ENCODE measurements at places on chromosomes 3 and 15. TPM values are rescaled to one million over a fixed set of nuclear protein-coding genes. Genes with fewer than 3 reads are reported as not detected.

The TRPM7 gene
- total RNA-seq = 28.5 TPM

The KCNMB3 gene
- 0.92 TPM for total RNA-seq

- DNase-seq = no peak
Measured at GRCh38 chr15:80260551-80260950, 8.5 kb upstream of the CTXND1 start.

The ANKRD63 gene
- 0.92 TPM for total RNA-seq

DNA sequence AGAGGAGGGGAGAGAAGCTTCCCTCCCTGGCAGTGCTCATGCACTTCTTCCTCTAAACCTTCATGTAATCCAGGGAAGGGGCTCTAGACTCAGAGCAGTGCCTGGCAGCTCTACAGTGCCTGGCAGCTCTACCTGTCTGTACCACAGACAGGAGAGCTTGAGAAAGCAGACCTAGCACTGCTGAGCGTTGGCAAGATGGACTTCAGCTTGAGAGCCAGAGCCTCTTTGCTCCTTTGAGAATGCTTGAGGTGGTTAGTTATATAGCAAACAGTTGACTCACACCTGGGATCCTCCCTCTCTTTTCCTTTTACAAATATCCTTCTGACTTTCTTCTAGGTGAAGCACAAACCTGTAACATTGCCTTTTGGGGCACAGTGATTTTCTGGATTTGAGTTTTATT, 20.9 kb downstream of the FBXO22 start:
- no peak for DNase-seq

GRCh38 chr3:106792716-106793115, 584.5 kb upstream of the CCDC54 start:
- no peak for DNase-seq

GRCh38 chr3:66239513-66240123, 18.8 kb downstream of the SLC25A26 start:
- no peak for DNase-seq

- no peak for DNase-seq
Measured at GRCh38 chr3:69165744-69166143, 43.3 kb upstream of the LMOD3 start.

GRCh38 chr15:28885630-28886430, at the start of gene APBA2:
Gene APBA2 (plus strand): TSS chr15:28885974. CDS start chr15:29053885, 167,911 bp downstream.
- no peak for DNase-seq

GRCh38 chr3:26381411-26381810, 241.2 kb upstream of the LRRC3B start:
- no peak for DNase-seq

DNA sequence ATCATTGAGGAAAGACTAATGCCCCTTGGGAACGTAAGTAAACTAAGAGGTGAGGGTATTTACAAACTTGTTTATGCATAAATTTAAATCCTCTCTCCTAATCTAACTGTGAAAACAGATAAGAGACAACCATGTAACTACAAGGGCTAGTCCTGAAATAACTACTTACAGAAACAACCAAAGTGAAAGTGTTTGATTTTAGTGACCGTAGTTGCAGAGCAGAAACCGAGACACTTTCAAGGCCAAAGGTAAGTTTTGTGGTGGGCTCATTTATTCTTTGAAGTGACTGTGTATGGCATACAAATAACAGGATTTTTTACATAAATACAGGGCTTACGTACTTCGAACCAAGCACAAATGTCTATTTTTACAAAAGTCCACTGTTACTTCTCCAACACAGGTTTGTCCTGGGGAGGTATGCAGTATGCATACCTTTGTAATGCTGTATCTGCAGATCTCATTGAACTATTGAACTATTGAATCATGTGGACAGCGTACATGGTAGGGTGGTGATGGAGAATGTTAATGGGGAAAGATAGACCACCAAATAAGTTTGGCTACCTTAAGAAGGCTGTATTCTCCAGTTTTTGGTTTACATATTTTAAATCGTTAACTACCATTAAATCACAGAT, 99.6 kb upstream of the RBMS3 start:
- DNase-seq = no peak

GRCh38 chr3:56101576-56101975, 366.7 kb downstream of the ERC2 start:
- no peak for DNase-seq

GRCh38 chr3:179432021-179432420, 19.2 kb downstream of the GNB4 start:
- no peak for DNase-seq

DNA sequence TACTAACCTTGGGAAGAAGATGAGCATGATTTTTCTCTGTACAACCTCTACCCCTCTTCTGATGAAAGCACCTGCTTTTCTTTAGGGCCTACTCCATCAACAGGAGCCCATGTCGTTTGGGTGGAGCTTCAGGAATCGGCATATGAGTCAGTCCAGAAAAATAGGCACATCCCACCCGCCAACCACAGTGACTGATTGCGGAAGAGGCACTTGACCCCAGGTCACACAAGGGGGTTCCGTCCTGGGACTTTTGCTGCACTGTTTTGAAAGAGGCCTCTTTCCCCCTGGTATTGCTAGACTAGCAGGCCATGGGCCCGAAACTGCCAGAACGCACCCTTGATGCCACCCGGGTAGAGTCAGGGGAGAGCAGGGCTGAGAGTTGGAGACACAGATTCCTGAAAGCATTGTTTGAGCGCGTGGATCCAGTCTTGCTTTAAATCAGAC, 19.3 kb upstream of the NRROS start:
- no peak for DNase-seq

DNA sequence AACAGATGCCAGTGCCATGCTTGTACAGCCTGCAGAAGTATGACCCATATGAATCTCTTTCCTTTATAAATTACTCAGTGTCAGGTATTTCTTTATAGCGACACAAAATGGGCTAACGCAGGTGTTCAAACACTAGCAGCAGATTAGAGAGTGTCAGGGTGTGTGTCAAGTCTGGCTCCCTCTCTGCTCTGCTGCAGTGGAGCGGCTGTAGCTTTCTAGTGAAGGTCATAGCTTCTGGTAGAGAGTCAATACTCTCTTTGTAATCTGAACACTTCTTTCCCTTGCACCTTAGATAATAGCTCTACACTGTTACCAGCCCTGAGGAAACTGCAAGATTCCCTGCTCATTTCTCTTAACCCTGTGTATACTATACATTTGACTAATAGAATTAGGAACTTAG, 483.2 kb upstream of the TGFBR2 start:
- DNase-seq = no peak

GRCh38 chr15:27272427-27272826, 301.4 kb downstream of the GABRG3 start:
- no peak for DNase-seq

- no peak for DNase-seq
Measured at GRCh38 chr3:48863122-48863521, 15.4 kb upstream of the PRKAR2A start.

DNA sequence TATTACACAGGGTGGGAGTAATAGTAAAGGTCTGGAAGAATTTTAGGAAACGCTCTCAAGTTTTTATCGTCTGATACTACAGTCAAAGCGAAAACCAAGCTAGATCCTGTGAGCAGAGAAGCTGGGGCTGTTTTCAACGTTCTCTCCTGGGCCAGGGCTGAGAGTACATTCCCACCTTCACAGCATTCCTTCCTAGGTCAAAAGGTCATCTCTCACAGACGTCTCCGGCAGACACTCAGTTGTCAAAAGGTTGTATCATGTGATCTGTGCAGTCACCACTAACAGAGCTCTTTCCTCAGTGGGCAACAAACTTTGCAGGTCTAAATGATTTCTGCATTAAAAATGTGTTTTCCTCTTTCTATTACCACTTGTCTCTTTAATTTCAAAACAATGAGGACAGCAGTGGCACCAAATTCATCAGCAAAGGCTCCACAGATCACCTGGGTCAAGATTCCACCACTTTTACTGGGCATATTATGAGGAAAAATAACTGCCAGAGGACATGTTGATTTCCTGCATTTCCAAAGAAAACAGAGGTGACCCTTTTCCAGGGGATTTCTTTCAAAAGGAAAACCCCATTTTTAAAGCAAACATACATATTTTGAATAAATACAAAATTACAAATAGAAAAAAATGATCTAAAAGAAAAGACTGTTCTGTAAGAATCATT, 41.9 kb downstream of the MEIS2 start:
- DNase-seq = no peak

GRCh38 chr3:67619991-67620390, 34.4 kb downstream of the SUCLG2 start:
- DNase-seq = no peak

DNA sequence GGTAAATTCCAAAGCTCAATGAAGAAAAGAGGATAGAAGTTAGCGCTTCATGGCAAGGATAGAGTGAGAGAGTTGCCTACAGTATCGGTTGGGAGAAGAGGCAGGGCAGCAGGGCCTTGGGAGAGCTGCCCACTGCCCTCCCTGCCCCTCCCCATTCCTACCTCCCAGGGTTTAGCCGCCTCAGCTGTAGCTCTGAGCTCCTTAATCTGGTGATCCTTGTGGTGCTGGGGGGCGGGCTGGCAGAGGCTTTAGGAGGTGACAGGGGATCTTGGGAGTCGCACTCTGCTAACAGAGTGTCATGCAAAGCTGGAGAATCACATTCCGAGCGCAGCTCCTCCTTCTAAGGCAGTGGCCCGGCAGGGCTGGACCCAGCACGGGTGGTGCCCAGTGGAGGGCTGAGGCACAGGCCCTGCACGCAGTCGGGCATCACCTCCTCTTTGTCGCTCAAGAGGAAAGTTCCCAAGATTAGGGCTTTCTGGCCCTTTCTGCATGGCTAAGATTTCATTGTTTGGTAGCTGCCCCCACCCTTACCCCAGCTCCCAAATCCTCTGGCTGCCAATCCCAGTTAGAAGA, 57.1 kb upstream of the POLG start:
- no peak for DNase-seq

GRCh38 chr3:40057786-40058185, 248.4 kb downstream of the MYRIP start:
- DNase-seq = no peak

The TBL1XR1 gene
- 96.8 TPM for total RNA-seq

- no peak for DNase-seq
Measured at GRCh38 chr3:139455855-139456254, 20.5 kb downstream of the RBP2 start.

The ZNF592 gene
- 19.2 TPM for total RNA-seq

- no peak for DNase-seq
Measured at GRCh38 chr3:43152649-43153048, 46.8 kb upstream of the POMGNT2 start.

The IFT80 gene
- 8.9 TPM for total RNA-seq

DNA sequence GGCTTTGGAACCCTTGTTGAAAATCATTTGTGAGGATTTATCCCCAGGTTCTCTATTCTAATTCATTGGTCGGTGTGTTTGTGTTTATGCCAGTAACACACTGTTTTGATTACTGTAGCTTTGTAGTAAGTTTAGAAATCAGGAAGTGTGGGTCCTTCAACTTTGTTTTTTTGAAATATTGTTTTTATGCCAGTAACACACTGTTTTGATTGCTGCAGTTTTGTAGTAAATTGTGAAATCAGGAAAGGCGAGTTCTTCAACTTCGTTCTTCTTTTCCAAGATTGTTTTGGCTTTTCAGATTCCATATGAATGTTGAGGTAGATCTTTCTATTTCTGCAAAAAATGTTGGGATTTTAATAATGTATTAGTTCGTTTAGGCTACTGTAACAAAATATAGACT, 314.6 kb downstream of the RPLP1 start:
- no peak for DNase-seq

DNA sequence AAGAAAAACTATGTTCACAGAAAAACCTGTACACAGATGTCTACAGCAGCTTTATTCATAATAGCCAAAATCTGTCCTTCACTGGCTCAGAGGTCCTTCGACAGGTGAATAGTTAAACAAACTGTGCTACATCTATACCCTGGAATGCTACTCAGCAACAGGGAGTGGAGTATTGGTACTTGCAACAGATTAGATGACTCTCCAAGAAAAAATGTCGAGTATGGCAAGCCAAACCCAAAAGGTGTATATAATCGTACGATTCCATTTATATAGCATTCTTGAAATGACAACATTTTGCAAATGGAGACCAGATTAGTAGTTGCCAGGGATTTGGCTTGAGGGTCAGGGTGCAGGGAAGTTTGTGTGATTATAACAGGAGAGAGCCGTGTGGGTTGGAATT, 22.4 kb upstream of the RGMA start:
- no peak for DNase-seq

GRCh38 chr3:191246630-191247029, 47.6 kb downstream of the OSTN start:
- no peak for DNase-seq

- no peak for DNase-seq
Measured at GRCh38 chr3:37086918-37087317, 87.5 kb downstream of the LRRFIP2 start.
